LNCaP clone FGC (cell line): ENCODE measurements at places on chromosomes 4 and X.

DNA sequence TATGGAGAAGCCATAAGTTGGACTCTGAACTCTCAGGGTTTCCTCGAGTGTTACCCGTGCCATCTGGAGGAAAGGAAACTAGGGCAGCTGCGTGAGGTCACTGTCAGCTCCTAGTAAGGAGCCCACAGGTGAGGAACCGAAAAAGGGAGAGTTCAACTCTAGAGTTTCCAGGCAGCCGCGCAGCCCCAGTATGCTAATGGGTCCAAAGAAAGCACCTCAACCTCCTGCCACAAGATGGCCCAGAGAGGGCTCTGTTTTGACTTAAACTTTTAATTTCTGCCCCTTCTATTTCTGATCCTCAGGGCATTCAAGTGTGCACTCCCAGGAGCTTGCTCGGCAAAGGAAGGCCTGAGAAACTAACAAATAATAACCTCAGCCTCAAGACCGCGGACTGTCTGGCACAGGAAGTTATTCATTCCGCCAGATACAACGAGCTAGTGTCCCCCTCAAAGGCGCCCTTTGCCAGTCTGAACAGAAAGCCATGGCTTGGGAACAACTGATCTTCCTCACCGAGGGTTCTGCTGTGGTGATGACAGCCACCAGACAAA, 13.9 kb downstream of the SCARB2 start:
- no peak for DNase-seq

GRCh38 chr4:25448379-25449109, 71.5 kb downstream of the ANAPC4 start:
- DNase-seq: no peak

DNA sequence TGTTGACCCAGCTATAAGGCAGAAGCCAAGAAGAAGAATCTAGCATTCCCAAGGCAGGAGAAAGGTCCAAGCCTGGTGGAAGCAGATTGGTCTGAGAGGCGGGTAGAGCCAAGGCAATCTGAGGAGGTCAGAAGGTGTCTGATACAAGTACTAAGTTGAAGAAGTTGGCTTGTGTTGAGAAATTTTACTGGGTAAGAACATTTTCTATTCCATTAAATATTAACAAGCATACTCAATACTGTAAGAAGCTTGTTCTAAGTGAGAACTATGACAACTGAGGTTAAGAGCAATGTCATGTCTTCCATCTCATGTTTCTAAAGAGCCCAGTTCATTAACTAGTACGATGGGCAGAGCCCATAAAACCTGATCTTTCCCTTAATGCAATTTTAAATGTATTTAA, 75.0 kb downstream of the FAM13A start:
- DNase-seq: no peak

DNA sequence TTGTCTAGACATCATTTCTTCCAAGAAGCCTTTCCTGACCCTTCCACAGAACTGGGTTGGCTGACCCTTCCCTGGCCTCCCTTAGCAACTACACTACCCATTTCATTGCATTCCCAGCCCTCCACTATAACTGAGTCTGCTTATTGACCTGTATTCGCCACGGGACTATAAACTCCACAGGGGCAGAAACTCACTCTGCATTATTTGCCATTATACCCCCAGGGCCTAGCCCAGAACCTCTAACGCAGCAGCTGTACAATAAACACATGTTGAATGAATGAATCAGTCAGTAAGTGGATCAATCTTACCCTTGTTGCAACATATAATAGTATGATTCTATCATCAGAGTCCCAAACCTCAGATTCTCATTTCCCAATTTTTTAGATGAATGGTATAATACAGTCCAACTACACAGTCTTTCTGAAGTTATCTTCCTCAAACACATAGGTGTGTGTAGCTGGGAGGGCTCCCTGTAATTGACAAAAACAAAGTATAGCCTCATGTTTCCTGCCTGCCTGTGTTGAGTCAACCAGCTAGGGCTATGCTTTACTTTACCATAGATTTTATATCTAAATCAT, 209.3 kb downstream of the CHIC2 start:
- no peak for DNase-seq

DNA sequence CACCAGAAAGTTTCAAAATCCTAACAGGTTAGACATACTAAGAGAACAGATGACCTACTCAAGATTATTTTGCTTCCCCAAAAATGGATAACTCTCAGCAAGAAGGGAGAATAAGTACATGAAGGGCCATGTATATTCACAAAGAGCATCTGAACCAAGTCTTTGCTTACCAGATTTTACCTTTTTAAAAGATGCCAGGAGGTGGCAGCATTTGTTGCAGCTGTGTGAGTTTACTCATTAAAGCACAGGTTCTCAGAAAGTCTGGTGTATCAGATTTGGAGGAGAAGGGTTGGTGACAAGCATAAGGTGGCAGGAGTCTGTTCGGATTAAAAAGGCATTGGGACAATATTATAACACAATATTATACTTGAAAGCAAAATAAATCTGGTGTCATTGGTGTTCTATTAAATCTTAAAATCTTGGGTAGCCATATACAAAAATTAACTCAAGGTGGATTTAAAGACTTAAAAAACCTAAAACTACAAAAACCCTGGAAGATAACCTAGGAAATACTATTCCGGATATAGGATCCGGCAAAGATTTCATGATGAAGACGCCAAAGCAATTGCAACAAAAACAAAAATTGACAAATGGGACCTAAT, 51.3 kb upstream of the NFKB1 start:
- DNase-seq: peak; percentile 69

DNA sequence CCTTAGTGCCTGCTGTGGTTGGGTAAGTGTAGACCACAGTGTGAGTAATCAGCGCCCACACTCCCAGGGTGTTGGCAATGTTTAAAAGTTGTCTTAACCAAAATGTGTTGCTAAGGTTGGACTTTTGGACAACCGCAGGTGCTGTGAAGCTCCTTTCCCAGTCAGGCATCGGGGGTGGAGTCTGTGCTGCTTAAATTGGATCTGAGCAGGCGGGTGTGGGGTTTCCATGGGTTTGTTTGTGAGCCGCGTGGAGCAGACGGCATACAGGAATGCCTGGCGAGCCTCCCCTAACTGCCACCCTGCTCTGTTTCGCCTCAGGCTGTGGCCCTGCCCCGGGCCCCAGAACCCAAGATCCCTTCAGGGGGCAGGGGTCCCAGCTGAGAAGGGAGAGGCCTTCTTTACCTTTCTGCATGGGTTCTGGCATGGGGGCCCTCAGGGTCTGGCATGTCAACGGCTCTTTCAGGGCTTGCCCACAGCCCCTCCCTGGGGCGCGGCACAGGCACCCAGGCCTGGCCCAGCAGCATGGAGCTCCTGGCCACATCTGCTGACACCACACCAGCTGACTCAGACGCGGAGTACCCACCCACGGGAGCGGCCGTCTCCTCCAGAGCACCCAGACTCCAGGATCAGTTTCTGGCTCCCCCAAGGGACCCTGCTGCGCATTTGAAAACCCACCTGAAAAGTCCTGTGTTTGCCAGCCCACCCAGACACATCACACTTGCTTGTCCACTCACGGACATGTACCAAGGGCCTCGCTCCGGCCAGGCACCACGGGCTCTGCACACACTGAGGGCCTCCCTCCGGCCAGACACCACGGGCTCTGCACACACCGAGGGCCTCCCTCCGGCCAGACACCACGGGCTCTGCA, 5.1 kb upstream of the SPON2 start:
- no peak for DNase-seq

DNA sequence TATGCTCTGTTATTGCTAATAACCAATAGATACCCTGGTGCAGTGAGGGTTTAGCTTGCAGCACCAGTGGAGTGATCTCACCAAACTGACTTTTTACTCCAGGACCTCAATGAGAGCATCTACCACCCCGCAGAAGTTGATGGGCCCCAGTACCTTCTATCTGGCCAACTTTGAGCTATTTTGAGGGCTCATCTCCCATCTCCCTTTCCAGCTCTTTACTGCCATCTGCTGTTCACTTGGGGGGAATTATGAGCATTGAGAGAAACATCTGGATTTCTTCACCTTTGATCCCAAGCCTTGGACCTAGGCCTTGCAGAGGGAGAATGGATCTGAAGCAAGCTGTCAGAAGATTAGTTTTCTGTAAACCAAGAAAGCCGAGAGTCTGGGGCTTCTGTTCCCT, 143.6 kb downstream of the TMEM164 start:
- DNase-seq: no peak

GRCh38 chr4:186366326-186366725, 100.3 kb downstream of the F11 start:
- DNase-seq: no peak

- DNase-seq: no peak
Observed at GRCh38 chr4:122639181-122639580, 18.3 kb upstream of the IL21 start.

DNA sequence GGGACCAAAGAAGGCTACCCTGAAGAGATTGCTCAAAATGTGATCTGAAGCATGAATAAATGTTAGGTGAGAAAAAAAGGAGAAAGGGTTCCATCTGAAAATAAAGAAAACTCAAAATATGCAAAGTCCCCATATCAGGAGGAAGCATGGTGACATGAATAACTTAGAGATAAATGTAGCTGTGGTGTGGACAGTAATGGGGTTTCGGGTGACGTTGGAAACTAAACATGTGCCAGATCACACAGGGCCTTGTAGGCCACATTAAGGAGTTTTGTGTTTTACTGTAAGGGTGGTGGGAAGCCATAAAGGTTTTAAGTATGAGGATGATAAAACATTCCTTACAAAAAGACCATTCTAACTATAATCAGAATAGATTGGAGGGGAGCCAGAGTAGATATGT, 40.3 kb upstream of the ACSL4 start:
- no peak for DNase-seq

DNA sequence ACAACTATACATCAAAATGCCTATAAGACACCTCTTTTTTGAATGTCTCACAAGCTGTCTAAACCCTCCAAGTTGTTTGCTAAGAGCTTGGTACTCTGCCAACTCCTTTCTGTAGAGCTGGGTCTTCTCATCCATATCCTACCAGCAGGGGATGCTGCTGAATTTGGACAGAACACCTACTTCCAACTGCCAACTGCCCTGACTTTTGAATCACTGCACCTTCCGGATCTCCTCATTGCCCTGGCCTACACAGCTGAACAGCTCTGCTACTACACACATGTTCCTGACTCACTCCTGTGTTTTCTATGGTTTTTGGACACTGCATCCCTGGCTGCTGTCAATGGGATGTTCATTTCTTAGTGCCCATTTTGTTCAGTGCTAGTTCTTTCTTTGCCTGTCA, 18.7 kb downstream of the FAM184B start:
- peak; percentile 21 for DNase-seq

DNA sequence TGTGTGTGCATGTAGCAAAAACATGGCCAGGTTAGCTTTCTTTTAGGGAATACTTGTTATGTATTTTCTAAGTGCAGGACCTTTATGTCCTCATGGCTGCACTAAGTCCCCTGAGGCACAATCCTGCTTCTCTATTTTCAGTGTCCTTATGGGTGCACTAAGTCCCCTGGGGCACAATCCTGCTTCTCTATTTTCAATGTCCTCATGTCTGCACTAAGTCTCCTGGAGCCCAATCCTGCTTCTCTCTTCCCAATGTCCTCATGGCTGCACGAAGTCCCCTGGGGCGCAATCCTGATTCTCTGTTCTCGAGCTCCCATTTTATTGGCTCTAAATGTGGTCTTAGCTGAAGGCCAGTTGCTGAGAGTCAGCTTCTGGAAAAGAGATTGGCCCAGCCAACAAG, 49.7 kb upstream of the GPRIN3 start:
- no peak for DNase-seq

- no peak for DNase-seq
Observed at GRCh38 chr4:181611033-181611711, 632.0 kb upstream of the TENM3 start.

GRCh38 chr4:87409420-87409939, 12.9 kb upstream of the NUDT9 start:
- peak; percentile 79 for DNase-seq

GRCh38 chr4:47566969-47567368, 81.9 kb downstream of the ATP10D start:
- no peak for DNase-seq

DNA sequence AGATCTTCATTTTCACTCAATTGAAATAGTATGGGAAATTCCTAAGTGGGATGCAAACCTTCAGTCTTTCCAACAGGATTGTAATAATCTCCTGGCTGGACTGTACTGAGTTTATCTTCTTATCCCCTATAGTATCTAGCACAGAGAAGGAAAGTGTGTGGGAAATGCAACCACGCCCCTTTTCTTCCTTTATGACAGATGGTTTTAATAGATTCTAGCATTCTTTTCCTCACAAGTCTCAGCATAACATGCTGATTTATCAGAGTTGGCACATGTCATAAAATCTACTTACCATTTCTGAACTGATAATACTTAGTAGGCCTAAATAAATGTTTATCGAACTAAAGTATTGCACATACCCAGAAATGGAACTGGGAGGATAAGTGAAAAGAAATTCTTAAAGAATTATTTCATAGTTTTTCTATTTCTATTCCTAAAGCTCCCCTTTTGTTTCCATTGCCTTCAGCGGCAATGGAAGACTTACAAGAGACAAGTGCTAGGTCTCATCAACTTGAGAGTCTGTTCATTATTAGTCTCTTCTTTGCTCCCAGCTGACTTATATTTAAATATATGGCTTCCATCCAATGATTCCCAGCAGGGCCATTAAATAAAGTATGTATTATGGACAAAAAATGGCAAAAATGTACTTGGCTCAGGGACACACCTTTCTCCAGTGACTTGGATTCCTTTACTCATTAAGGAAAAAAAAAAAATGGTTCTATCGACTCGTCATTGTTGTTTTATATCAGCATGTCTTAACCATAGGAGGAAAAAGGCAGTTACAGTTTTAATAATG, 484.5 kb downstream of the IL1RAPL1 start:
- DNase-seq: no peak

DNA sequence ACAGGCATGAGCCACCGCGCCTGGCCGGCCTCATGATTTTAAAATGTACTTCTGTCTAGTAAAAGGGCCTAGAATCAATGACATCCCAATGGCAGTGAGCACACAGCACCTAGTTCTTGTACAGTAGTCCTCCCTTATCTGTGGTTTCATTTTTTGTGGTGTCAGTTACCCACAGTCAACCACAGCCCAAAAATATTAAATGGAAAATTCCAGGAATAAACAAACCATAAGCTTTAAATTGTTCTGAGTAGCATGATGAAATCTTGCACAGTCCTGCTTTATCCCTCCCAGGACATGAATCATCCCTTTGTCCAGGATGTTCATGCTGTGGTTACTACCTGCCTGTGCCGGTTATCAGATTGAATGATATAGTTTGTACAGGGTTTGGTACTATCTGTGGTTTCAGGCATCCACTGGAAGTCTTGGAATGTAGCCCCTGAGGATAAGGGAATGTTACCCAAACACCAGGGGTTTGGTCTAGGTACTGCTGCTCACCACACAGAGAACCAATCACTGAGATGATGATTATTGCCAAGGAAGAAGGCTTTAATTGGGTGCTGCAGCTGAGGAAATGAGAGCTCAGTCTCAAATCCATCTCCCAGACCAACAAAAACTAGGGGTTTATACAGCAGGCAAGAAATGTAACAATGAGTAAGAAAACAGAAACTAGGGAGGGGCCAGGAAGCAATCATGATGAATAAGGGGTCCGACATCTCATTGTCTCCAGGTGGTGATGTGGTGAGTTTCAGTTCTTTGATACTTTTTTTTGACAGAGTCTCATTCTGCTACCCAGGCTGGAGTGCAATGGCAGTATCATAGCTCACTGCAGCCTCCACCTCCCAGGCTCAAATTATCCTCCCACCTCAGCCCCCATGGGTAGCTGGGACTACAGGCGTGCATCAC, 16.2 kb upstream of the FHL1 start:
- DNase-seq: no peak

- DNase-seq: no peak
Observed at GRCh38 chr4:28926156-28926555, 1794.0 kb upstream of the PCDH7 start.
